ENCODE measurements at places on chromosomes 6 and 20.

GRCh38 chr6:12012038-12012557 lies at the start of gene HIVEP1:
HIVEP1 (plus strand) TSS chr6:12012312; CDS start chr6:12015629, 3,317 bp downstream.
- DNase-seq = no peak

GRCh38 chr20:38008233-38008944 lies 24.9 kb downstream of the TTI1 start:
- DNase-seq = no peak

GRCh38 chr6:119348096-119348747 lies 1.3 kb downstream of the MAN1A1 start:
- peak; percentile 25 for DNase-seq

DNA sequence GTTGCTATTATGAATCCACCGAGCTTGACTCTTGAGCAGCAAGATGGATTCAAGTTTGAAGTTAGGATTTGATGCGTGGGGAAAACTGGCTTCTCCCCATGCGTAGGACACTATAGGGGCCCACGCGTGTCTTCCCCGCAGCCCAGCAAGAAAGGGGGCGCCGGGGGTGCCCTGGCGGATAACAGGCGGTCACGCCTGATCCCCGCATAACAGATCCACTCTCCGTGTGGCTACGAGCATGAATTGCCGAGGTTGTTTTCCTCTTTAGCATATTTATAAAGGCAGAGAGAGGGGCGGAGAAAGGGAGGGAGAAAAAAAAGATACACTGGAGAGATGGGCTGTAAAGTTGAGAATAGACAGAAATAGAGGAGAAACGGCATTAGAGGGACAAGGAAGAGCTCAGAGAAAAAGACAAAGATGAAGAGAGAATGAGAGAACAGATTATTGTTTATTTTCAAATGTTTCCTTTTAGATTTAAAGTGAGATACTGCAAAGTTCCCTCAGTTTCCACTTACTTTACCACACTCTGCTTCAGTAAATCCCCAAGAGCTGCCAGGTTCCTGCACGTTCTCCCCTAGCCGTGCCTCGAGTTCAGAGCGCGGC lies 32.0 kb downstream of the TFAP2A start:
- DNase-seq = no peak

DNA sequence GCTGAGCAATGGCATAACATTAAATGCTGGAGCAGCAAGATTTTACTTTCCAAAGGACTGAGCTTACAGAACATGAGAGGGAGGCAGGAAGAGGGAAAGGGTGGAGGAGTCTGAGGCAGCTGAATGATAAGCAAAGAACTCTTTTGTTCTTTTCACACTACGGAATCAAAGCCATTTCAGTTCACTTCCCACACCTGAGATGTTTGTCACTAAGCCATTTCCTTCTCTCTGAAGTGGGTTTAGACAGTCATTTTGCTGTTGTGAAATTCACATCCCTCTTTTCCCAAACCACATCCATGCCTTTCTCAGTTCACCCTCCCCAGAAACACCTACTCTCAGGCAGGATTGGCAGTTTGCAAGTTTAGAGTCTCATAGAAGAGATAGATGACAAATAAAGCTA lies 267.9 kb downstream of the ADGRG6 start:
- no peak for DNase-seq

DNA sequence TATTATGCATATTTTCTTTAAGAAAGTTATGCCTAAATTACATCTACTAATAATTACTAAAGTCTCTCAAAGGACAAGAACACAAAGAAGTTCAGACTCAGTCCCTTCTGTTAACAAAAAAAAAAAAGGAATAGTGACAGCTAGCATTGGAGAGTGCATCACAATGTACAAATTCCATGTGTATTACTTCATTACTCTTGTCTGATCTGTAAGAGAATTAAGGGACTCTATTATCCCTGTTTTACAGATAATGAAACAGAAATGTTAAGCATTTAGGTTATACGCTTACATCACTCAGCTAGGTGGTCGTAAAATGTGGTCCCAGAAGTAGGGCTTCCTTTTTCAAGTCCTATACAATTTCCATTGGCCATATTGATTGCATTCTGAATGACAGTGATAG lies 17.2 kb upstream of the VNN1 start:
- no peak for DNase-seq

GRCh38 chr20:35972462-35972861 lies 4.1 kb downstream of the CNBD2 start:
- DNase-seq = no peak

GRCh38 chr6:134416418-134417154 lies 98.7 kb upstream of the SGK1 start:
- no peak for DNase-seq

DNA sequence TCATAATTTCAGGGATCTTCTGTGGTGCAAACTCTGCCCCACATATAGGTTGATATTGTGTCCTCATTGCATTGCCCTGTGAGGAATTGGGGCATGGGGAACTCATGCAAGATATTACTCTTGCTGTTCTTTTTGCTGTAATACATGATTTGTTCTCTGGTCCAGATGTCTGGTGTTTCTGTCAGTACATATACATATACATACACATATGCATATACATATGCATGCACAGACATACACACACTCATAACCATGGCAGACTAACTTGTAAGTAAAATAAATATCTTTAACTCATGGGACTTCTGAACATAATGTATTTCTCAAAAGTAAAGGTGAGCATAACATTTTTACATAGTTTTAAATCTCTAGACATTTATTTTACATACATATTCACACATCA lies 438.3 kb downstream of the CD109 start:
- DNase-seq = no peak

GRCh38 chr6:134324141-134324540 lies 6.2 kb upstream of the SGK1 start:
- DNase-seq = no peak

GRCh38 chr6:37705239-37706051 lies 7.8 kb upstream of the MDGA1 start:
- peak; percentile 88 for DNase-seq

GRCh38 chr6:79602859-79603258 lies 28.3 kb upstream of the SH3BGRL2 start:
- DNase-seq = no peak

- DNase-seq = no peak
These were observed 204.8 kb downstream of the TFAP2A start for GRCh38 chr6:10210052-10210451.

GRCh38 chr20:41358230-41358629 lies 8.4 kb downstream of the EMILIN3 start:
- DNase-seq = no peak

DNA sequence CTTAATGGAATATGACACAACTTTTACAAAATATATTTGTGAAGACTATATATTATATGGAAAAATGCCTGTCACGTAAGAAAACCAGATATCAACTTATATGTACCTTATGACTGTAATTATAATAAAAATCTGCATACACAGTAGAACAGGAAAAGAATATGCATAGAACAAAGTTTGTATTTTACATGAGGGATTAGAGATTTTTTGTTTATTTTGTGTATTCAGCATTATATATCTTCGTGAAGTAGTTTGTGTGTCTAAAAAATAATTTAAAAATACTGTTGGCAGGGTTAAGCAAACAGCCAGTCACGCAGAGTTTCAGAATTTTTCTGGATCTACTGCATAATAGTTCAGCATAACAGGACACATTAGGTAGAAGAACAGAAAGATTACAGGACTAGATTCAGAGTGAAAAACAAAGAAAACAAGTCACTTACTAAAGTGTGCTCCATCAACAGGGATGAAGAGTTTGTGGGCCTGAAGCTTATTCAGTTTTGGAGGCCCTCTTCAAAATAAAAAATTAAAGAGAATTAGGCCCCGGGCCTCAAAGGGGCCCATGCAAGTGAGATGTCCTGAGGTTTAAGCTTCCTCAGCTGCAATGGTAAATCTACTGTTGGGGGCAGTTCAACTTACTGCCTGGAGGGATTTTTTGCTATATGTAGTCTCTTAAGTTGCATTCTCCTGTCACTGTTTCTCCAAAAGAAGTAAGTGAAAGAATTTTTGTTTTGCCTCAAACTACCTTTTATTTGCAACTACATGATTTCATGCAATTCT lies 16.3 kb downstream of the TXLNB start:
- DNase-seq = no peak

GRCh38 chr6:118992186-118992795 lies 57.3 kb upstream of the MCM9 start:
- DNase-seq = no peak

DNA sequence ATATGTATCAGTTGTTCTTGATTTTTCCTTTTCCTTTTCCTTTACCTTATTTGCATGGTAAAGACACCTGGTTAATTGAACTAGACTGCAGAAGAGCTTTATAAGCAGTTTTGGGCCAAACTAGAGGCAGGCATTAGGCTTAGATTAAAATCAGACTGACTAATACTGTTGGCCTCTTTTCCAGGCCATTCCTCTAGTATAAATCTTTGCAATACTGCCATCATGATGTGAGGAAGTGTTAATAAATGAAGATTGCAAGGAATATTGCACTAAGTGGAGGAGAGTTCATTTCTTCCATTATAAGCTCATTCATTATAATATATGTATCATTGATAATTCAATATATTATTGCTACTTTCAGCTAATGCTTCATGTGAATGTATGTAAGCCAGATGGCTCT lies 163.8 kb downstream of the MMUT start:
- DNase-seq = no peak

DNA sequence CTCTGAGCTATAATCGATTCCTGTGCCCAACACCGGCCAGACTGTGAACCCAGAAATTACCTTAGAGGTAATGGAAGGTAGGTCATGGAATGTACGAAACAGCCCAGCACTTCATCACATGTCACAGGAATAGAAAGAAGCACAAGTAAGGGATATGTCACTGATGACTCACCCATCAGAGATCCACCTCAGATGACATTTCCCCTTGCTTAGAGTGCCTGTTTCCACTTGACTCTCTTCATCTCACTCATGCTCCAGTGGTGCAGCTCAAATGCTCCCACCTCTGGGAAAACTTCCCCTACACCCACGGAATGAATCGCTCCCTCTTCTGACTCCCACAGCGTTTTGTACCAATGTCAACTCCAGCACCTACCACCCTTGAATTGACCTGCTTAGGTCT lies 381.6 kb upstream of the CNR1 start:
- no peak for DNase-seq

DNA sequence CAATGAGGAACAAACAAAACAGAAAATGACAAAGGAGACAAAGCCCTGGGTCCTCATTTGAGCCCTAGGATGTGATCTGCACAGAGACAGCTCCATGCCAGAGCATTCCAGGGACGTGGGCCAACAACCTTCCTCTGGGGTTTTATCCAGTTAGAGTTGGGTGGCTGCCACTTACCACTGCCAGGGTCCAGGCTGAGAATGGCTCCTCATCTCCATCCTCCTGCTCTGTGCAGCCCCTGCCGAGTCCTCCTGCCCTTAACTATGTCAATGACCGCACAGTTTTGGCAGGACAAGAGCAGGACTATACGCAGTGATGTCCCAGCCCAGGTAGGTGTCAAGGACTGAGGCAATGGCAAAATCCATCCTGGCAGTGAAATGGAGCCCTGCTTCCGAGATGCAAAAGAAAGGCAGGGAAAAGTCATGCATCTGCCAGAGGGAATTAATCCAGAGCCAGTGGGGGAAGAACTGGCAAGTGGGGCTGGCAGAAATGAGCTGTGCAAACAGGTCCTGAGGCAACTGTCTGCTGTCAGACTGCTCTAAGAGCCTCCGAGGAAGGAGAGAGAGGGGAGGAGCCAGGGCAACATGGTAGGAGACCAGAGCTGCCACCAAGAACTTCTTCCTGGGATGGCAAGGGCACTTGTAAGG lies 449.4 kb downstream of the PTPRT start:
- no peak for DNase-seq

GRCh38 chr6:22892452-22892851 lies 323.1 kb downstream of the HDGFL1 start:
- DNase-seq = no peak

GRCh38 chr6:165889636-165890403 lies 226.8 kb upstream of the PDE10A start:
- no peak for DNase-seq

- no peak for DNase-seq
These were observed 102.1 kb upstream of the TMEM181 start for GRCh38 chr6:158457616-158458278.

DNA sequence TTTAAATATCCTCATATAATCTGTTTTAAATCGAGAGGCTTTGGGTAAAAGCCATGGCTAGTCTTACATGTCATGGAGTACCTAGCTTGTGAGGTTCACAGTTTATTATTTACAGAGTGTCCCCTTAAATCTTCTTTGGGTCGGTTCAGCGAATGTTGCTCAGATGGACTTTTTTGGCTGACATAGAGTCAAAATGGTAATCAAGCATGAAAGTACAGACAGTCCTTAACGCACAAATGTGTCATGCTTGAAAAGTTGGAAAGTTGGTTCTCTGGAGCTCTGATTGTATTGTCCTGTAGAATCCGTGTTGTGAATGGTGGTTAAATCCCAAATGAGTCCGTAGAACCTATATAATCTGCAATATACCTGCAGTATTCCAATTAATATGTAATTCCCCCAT lies 22.0 kb downstream of the PTPN1 start:
- DNase-seq = no peak

DNA sequence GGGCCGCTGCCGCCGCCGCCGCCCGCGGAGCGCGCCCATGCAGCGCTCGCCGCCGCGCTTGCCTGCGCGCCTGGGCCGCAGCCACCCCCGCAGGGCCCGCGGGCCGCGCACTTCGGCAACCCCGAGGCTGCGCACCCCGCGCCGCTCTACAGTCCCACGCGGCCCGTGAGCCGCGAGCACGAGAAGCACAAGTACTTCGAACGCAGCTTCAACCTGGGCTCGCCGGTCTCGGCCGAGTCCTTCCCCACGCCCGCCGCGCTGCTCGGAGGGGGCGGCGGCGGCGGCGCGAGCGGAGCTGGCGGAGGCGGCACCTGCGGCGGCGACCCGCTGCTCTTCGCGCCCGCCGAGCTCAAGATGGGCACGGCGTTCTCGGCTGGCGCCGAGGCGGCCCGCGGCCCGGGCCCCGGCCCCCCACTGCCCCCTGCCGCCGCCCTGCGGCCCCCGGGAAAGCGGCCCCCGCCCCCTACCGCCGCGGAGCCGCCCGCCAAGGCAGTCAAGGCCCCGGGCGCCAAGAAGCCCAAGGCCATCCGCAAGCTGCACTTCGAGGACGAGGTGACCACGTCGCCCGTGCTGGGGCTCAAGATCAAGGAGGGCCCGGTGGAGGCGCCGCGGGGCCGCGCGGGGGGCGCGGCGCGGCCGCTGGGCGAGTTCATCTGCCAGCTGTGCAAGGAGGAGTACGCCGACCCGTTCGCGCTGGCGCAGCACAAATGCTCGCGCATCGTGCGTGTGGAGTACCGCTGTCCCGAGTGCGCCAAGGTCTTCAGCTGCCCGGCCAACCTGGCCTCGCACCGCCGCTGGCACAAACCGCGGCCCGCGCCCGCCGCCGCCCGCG lies 730 bp downstream of the INSM1 start:
- no peak for DNase-seq

- DNase-seq = no peak
These were observed 491.4 kb upstream of the SOX4 start for GRCh38 chr6:21102201-21102600.

- DNase-seq = no peak
These were observed 6.2 kb downstream of the BPIFB3 start for GRCh38 chr20:33059741-33060390.

DNA sequence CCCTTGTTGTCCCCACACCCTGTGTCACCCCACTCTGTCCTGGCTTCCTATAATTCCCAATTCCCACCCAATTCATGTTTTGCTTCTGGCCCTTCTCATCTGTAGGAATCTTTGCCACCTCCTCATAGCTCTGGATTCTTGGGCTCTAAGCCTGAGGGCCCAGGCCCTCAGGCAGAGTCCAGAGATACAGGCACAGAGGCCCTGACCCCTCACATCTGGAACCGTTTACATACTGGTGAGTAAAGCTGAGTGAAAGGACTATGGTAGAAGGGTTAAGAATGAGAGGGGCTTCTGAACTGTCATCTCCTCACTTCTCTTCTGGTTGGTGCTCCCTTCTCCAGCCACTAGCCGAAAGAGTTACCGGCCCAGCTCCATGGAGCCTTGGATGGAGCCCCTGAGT lies 13.6 kb downstream of the PRRC2A start:
- no peak for DNase-seq

All from tibial artery (tissue), 4 donors.